ENCODE measurements at places on chromosomes 16 and 17.
A peak's percentile ranks its signal among the peaks of the same experiment; 100 is the strongest.

DNA sequence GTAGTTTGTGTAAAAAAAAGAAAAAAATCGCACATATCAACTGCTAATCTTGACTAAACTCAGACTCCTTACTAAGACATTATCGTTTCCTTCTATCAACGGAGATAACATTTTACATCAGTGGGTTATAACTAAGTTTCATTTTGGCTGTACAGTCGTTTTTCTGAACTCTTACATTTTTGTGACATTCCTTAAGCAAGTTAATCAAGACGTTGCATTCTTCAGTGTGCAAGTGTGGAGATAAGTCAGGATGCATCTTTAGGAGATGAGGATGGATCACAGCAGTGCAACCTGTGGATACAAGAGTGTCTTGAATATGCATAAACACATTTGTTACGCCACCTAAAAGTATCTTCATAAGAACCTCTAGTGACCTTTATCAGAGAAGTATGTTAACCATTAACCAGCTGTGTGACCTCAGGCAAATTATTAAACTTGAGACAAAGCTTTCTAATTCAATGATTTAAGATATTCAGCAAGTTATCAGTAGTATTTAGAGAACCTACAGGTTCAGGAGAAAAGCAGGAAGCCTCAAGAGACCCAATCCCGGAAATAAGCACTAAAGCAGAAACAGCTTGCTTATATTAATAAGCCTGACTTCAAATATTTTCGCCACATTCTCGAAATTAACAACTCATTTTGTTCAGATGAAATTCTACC lies 9.4 kb downstream of the CMC2 start:
- no peak for DNase-seq

DNA sequence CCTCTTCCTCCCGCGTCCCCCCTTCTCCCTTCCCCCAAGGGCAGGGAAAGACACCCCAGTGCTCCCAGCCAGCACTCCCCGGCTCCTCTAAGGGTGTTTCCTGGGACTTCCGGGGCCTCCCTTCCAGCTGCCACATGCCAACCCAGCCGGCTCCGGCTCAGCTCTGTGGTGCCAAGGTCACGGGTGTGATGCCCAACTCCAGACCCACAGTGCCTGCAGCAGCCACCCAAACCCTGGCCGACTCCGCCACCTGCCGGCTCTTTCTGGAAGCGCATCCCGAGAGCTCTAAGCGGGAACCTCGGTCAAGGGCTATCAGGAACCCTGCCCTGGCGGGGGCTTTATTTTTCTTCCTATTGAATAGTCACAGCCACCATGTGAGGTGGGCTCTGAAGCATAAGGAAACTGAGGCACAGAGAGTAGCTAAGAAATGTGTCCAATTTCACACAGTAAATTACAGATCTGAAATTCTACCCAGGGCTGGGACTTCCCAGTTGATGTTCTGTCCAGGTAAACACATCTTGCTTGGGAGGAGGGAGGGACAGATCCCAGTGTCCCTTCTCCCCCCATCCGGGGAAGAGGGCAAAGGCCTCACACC lies 3.3 kb upstream of the PPP1R1B start:
- DNase-seq, result no peak

DNA sequence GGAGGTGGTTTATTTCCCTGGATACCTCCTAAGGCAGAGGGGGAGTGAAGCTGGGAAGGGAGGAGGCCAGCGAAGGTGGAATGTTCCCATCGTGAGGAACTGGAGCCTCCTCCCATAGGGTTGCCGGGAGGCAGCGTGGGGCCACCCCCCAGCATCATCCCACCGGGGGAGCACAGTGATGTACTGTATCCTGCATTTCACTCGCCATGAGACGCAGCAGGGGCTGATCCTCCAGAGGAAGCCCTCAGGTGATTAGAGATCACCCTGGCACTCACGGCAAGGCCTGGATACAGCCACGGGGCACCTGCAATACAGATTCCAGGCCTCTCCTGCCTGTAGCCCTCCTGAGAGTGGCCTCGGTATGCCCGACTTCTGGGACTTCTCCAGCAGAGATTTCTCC lies 25.5 kb upstream of the BEAN1 start:
- DNase-seq, result no peak

- DNase-seq, result no peak
Measured at GRCh38 chr17:42493319-42493718, 34.6 kb downstream of the ATP6V0A1 start.

DNA sequence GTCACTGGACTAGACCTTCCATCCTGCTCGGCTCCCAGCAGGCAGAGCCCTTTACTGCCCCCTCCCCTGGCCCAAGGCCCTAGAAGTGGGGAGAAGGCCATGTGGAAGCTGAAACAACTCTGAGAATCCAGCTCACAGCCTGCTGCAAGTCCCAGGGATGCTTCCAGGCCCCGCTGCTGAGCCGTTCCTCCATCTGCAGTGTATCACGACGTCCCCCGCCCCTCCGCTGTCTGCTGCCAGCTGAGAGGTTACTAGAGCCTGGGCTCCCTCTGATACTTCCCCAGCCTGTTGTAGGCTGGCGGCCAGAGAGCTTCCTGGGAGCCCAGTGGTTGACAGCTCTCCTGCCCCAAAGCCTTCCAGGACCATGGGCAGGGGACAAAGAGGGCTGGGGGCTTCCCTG lies 118.2 kb downstream of the MGAT5B start:
- no peak for DNase-seq

GRCh38 chr16:69660166-69660565 lies 66.2 kb downstream of the NQO1 start:
- no peak for DNase-seq

GRCh38 chr16:73949574-73950320 lies 346.9 kb upstream of the PSMD7 start:
- DNase-seq, result peak; percentile 85

GRCh38 chr17:40350689-40351358 lies 13.7 kb downstream of the GJD3 start:
- DNase-seq, result no peak

- DNase-seq, result peak; percentile 91
Measured at GRCh38 chr17:59668816-59669215, 38.4 kb downstream of the PTRH2 start.

- no peak for DNase-seq
Measured at GRCh38 chr17:73637866-73638265, 6.4 kb downstream of the SDK2 start.

DNA sequence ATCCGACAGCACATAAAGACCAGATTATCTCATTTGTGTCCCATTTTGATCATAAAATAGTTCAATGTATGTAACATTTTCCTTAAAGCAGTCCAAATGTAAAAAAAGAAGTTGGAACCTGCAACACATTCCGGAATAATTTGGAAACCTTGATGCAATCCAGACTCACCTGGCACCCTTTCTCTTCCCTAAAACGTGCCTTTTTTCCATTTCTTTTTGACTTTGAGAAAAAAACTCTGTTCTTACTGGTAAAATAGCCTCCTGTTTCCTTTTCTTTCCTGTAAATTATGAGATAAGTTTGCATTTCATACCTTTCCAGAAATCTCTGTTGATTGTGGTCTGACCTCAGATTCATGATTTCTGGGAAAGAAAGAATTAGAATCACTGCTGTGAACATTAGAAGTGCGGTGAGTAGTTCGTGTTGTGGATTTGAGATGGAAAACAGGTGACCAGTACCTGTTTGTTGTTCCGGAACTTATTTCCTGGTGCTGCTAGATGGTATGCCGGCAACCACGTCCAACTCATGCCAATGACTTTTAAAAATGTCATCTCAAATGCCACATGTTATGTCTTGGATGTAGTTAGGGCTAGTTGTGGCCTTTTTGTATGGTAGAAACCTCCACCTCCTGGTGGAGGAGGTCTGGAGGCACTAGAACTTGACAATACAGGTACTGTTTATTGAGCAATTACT lies 108.1 kb downstream of the SOCS1 start:
- no peak for DNase-seq

DNA sequence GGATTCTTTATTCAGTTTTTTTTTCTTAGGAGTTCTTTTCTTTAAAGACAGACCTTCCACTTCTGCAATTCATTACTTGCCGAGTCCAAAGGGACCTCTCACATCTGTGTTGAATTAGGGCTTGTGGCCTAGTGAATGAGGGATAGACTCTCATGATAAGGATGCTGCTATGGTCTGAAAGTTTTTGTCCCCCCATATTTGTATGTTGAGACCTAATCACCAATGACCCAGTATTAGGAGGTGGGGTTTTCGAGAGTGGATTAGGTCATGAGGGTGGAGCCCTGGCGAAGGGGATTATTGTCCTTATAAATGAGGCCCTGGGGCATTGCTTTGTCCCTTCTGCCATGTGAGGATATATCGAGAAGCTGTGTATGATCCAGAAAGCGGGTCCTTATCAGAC lies 9.5 kb downstream of the KRT12 start:
- DNase-seq, result peak; percentile 49

DNA sequence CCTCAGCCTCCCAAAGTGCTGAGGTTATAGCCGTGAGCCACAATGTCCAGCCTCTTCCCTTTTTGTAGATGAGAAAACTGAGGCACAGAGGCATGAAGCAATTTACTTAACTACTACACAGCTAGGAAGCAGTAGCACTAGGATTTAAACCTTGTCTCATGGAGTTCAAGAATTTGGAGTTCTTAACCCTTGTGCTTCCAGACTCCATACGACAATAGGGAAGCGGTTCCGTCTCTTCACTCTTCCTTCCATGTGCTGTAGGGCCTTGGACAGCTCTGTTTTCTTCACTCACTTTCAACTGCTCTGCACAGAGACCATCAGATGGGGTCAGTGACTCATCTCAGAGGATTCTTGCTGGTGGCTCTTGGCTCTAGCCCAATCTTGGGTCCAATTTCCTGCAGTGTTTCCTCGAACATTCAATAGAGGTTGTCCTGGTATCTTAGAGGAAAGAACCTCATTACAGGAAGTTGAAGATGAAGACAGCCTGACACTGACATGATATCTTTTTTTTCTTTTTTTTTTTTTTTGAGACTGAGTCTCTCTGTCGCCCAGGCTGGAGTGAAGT lies 19.3 kb downstream of the ITGAL start:
- DNase-seq, result peak; percentile 72

GRCh38 chr16:56279132-56279531 lies 87.8 kb downstream of the GNAO1 start:
- no peak for DNase-seq

GRCh38 chr16:84438971-84439696 lies 65.3 kb downstream of the MEAK7 start:
- DNase-seq, result no peak

DNA sequence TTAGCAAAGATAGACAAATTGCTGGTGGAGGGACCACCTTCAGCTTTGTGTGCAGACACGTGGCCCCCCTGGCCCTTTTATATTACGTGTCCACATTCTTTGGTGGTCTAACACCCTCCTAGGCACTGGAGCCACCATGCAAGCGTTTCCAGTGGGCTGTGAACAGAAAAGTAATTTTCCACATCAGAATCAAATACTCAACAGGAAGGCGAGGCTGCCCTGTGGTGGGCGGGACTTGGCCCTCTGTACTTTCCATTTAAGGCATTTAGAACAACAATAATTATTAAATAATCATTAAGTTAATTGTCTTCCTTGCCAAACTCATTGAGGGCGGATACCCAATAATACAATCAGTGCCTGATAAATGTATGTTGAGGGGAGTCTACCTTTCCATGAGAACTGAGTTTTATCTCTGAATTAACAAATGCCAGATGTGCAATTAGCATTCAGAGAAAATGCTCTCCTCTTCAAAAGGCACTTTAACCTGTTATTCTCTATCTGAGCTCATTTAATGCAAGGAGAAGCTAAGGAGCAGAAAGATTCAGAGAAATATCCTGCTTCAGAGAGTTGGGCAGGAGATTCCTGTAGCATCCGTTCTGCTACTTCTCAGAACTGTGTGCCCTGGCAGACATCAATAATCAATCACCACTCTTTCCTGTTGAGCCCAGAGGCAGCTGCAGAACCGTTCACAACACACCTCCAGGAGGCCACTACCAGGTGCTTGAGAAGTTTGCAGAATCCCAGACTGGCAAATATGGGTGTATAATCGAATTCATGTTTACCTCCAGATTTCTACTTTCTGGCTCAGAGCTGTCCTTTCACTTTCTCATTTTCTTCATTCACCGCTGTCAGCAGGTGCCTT lies 109.4 kb downstream of the CMIP start:
- DNase-seq, result no peak

DNA sequence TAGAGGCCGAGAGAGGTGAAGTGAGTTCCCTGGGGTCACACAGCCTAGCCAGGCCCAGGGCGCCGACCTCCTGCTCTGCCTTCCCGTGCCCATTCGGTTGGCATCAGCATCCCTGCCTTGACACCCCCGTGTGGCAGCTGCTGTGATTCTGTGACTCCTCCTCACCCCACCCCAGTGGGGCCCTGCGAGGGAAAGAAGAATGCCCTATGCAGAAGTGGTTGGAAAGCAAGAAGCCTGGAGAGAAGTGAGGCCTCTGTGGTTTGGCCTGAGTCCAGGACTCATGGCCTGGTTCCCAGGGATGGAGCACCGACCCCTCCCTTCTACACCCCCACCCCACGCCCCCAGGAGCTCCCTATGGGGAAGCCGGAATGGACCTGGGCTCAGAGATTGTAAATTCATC lies 296.2 kb downstream of the SEC14L1 start:
- no peak for DNase-seq

- no peak for DNase-seq
Measured at GRCh38 chr16:51146256-51146924, 4.7 kb downstream of the SALL1 start.

GRCh38 chr17:9513266-9513665 lies 62.4 kb downstream of the STX8 start:
- no peak for DNase-seq

- DNase-seq, result no peak
Measured at GRCh38 chr16:4537376-4538343, 913 bp downstream of the CDIP1 start.

DNA sequence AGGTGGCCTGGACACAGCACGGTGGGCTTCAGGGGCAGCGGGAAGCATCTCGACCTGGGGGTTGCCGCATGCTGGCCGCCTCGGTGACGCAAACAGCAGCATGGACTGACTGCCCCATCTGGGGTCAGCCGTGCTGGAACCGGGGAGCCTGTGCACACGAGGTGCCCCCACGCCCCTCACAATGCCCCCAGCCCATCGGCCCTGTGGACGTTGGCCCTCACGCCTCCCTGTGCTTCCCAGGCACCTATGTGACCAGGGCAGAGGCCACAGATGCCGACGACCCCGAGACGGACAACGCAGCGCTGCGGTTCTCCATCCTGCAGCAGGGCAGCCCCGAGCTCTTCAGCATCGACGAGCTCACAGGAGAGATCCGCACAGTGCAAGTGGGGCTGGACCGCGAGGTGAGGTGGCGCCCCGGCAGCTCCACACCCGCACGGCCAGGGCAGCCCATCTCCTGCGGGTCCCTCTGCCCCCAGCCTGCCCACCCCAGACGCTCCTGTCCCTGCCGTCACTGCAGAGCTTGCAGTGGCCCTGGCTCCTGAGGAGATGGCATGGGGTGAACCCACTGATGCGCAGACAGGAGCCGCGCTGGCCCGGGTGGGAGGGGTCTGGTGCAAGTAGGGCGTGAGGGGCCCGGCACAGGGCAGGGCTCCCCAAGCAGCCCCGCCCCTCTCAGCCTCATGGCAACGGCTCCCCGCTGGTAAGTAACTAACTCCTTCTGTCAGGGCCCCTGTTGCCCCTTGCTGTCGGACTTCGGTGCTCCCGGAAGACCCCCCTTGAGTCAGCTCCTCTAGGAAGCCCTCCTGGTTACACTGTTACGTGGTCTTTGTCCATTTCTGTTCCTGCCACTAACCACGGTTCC lies 13.6 kb downstream of the CDH15 start:
- no peak for DNase-seq

GRCh38 chr16:88339930-88340754 lies 42.6 kb upstream of the ZNF469 start:
- DNase-seq, result no peak
